GM12892 (cell line): ENCODE measurements at places on chromosomes 1 and 21.

DNA sequence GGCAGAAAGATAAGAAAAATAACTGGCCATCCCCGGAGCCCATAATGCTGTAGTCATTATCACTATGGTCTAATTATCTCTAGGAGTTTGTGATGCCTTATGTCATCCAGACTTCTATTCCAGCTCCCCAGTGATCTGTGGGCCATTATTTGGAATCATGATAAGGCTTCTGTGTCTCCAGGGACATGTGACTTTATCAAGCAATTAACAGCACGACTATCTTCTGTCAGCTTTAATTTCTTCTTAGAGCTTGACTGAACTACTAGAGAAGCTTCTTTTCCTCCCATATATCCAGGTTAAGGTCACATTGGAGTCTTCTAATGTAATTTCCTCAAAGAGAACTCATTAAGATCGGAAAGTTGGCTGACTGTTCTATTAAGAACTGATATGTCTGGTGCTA is 100.4 kb downstream of the LHX8 start:
- no peak for DNase-seq

DNA sequence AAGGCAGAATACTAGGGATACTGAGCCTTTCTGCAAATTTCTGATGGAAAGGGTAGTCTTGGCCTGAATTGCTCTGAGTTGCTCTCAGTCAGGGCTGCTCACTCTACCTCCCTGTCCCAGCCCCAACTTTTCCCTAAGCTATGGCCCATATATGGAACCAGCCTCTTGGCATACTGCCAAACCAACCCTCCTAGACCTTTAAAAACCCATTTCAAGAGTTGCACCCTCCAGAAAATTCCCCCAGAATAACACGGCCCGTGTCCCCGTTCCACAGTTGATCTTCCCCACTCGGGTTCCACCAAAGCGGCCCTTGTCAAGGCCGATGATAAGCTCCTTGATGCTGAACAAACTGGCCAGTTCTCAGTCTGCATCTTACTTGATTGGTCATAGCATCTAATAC is 25.4 kb downstream of the SYT6 start:
- no peak for DNase-seq

GRCh38 chr1:161074676-161075368 is 5.1 kb upstream of the ARHGAP30 start:
- no peak for DNase-seq

GRCh38 chr1:3863231-3863935 is 6.1 kb downstream of the DFFB start:
- DNase-seq = no peak

GRCh38 chr1:41003127-41003639 is 18.3 kb downstream of the SLFNL1 start:
- DNase-seq = no peak

GRCh38 chr1:243253211-243253925 is 1.7 kb downstream of the CEP170 start:
- no peak for DNase-seq
